ENCODE measurements at places on chromosomes 2 and 18.

GRCh38 chr18:21307578-21307977, 65.5 kb downstream of the GREB1L start:
- no peak for DNase-seq

DNA sequence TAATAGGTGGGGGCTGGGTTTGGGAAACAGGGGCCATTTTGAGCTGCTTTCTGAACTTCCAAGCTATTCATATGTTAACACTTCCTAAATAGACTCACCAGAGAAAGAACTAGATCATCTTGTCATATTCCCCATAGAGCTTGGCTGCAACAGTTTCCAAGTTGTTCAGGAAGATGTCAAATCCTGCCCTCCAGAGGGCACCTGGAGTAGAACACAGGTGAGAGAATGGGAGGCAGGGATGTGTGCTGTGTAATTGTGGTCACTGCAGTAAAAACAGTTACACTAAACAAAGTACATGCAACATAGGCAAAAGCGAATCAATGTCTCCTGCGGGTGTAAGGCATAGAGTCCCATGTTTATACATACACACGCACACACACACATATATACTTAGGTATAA, 34.5 kb upstream of the LRRC30 start:
- no peak for DNase-seq

DNA sequence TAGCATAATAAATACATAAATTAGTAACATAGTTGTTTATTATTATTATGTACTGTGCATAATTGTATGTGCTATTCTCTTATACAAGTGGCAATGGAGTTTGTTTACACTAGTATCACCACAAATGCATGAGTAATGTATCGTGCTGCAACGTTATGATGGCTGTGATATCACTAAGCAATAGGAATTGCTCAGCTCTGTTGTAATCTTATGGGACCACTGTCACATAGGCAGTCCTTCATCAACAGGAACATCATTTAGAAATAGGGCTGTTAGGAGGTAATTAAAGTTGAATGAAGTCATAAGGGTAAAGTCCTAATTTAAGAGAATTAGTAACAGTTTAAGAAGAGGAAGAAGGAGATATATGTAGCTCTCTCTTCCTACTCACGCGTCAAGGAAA, 33.8 kb downstream of the TEX51 start:
- no peak for DNase-seq

DNA sequence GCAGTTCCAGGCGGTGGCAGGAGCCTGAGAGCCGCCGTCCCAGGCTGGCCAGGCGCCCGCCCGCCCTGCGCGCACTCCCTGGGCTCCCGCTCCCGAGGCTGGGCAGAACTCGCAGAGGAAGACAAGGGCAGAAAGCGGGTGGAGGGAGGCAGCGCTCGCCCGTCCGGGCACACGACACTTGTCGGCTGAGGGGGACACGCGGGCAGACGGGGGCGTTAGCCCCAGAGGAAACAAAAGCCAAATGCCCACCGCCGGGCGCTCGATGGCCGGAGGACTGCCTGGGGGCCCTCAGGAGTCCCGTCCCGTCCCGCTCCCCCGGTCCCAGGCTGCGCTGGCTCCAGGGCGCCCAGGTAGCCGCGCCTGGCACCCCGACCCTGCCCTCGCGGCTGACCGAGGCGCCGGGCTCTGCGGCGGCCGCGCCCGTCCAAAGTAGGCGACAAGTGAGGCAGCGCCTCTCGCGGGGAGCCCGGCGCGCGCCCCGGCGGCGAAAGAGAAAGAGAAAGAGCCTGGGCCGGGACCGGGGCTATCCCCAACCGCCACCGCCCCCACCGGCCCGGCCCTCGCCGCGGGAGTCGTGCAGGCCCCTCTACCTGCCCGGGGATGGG, 491 bp downstream of the L3MBTL4 start:
- peak; percentile 86 for DNase-seq

GRCh38 chr2:177692783-177693269, 300.3 kb downstream of the AGPS start:
- no peak for DNase-seq

- no peak for DNase-seq
These were observed 93.8 kb upstream of the LDAH start for GRCh38 chr2:20916604-20917286.

DNA sequence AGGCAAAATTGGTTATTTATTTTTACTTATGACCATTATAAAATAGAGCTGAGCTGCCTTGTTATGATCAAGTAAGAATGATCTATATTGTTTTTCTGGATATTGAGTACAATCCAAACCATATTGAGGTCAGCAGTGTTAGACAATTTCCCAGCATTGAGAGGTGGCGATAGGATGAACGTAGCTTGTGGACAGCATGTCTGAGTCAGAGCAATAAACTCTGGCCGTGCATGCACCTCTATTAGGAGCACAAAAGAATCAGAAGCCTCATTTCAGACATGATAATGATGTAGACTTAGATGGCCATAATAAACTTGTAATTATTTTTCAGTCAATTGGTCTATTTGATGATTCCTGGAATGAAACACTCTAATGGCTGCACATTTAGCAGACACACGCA, 491.6 kb downstream of the RIT2 start:
- DNase-seq, result no peak

- peak; percentile 57 for DNase-seq
These were observed 1.1 kb downstream of the VAMP8 start for GRCh38 chr2:85578243-85579180.

DNA sequence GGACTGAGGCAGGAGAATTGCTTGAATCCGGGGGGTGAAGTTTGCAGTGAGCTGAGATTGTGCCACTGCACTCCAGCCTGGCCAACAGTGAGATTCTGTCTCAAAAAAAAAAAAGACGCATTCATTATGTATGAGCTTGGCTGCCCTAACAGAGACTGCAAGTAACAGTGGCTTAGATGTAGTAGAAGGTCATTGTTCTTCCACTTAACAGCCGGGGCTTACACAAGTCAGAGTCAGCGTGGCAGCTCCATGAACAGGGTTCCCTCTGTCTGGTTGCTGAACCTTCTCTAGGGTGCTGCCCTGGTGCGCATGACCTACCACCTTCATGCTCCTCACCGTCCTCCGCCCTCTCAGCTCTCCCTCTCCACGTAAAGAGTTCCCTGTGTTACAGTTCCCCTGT, 49.1 kb upstream of the IGFBP2 start:
- DNase-seq, result no peak

DNA sequence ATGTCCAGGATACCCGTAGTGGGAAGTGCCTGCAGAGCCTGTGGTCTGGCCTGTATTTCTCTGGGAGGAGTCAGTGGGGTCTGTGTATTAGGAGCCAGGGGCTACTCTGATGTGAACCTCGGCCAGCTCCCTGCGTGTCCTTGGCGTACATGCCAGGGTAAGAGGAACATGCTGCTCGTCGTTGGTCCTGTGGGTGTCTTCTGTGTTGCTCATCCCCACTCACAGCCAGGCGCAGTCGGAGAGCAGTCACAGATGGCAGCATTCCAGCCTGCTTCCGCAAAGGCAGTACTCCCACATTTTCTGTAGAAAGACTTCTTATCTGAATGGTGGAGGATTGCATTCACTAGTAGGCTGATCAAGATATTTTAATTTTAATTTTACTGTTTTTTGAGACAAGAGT, 84.9 kb downstream of the DGKD start:
- DNase-seq, result no peak
